ENCODE measurements at places on chromosomes 11 and 22.

DNA sequence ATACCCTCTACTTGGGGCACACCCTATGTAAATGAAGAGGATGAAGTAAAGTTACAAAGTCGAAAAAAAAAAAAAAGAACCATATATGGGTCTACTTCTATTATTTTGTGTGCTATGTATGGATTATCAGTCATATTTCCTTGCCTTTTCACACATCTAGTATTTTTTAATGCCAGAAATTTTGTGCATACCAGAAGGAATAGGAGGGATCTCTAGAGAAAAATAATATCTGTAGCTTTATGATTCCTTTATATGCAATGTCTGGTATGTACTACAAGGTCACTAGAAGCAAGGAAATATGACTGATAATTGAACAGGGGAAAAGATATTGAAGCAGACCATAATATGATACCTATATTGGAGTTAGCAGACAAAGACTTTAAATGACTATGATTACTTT is 713.4 kb downstream of the OPCML start:
- no peak for DNase-seq

GRCh38 chr22:42933485-42934091 is 76.5 kb upstream of the ARFGAP3 start:
- no peak for DNase-seq

GRCh38 chr11:86058360-86058759 is 10.5 kb downstream of the PICALM start:
- DNase-seq, result no peak

DNA sequence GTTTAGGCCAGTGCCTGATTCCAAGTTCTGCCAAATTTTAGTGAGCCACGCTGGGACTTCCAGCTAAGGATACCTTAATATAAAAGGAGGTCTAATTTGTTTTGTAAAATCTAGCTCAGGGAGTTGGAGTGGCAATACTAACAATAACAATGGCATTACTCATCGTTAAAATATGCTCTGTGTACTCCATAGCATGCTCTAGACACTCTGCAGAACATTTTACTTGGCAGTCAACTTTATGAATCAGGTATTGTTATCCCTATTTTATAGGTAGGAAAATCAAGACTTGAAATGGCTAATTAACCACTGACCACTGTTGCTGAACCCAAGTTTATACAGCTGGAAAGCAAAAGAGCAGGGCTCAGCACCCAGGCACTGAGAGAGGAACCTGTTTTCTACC is 485.0 kb upstream of the KIRREL3 start:
- DNase-seq, result no peak

- DNase-seq, result no peak
Observed at GRCh38 chr11:134471716-134472455, 59.8 kb upstream of the B3GAT1 start.

- DNase-seq, result no peak
Observed at GRCh38 chr11:78752494-78752893, 177.8 kb upstream of the NARS2 start.

- DNase-seq, result no peak
Observed at GRCh38 chr11:17807034-17807433, 72.5 kb downstream of the KCNC1 start.
